ENCODE measurements at places on chromosomes 6 and 20. TPM values are rescaled to one million over a fixed set of nuclear protein-coding genes. Genes with fewer than 3 reads are reported as not detected.

PTK7 gene
- total RNA-seq = 13.7 TPM

MARCKS gene
- 74.2 TPM for total RNA-seq

VGLL2 gene
- total RNA-seq = not detected

TAF4 gene
- total RNA-seq = 3.1 TPM

SPEF1 gene
- total RNA-seq = 0.12 TPM

GLP1R gene
- not detected for total RNA-seq

MYH7B gene
- total RNA-seq = 0.12 TPM
